ENCODE measurements at places on chromosomes 4 and X. TPM values are rescaled to one million over a fixed set of nuclear protein-coding genes. Genes with fewer than 3 reads are reported as not detected.
A peak's percentile ranks its signal among the peaks of the same experiment; 100 is the strongest.

DNA sequence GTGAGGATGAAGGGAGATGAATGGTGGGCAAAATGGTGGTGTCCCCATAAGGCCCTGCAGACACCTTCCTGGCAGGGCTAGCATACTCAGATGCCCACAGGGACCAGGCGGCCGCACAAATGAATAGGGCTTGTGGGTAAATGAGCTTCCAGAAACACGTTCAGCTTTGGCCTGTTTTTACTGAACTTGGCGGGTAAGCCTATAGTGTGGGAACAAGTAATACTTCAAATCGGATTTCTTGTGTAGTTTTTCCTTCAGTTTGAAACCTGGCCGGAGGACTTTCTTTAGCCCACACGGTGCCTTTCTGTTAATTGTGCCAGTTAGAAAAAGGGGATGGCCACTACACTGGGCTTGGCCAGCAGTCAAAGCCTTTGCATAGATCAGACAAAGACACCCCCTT lies 22.8 kb downstream of the SMS start:
- DNase-seq: no peak

GRCh38 chr4:68344049-68344448 lies 5.8 kb downstream of the YTHDC1 start:
- no peak for DNase-seq

The DKK2 gene
- not detected for total RNA-seq

DNA sequence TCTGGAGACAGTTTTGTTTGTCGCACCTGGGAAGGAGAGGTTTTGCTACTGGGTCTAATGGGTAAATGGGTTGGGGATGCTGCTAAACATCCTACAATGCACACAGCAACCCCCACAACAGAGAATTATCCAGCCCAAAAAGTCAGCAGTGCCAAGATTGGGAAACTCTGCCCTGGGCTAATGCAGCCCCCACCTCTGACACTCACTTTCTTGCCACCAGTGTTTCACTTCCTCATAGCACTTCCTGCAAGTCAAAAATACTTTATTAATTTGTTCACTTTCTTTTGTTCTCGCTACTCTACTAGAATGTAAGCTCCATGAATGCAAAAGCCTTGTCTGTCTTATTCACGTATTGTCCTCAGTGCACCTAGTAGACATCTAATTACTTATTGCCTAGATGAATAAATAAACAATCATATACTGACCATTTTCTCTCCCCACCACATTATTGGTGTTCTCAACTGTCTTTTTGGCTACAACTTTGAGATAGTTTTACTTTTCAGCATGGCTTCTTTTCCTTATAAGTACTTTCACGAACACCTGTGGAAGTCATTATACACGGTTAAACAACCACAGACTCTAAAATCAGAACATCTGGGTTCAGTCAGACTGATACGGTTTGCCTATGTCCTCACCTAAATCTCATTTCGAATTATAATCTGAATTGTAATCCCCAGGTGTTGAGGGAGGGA lies 82.0 kb upstream of the PITX2 start:
- no peak for DNase-seq

DNA sequence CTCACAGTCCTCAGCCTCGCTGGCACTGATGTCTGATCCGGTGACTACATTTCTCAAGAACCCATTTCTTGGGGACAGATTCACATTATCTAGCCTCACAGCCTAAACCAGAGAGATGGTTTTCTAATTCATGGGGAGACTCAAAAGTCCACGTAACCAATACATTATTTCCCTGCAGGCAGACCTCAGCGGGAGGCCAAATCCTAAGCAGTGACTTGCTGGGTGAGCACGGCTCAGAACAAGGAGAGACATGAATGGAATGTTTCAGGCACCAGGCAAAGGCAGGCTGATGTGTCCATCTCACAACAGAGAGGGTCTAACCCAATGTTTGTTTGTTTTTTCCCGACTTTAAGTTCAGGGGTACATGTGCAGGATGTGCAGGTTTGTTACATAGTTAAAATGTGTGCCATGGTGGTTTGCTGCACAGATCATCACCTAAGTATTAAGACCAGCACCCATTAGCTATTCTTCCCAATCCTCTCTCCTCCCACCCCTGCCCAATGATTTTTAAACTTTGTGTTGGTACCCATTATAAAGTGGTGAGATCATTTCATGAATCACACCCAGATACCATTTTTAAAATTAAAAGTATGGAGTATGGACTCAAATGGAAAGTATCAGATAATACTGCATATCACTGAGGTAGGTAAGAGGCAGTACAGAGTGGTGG lies 53.3 kb downstream of the SCD5 start:
- peak; percentile 32 for DNase-seq

- DNase-seq: no peak
Observed at GRCh38 chr4:13922873-13923645, 295.5 kb upstream of the BOD1L1 start.

DNA sequence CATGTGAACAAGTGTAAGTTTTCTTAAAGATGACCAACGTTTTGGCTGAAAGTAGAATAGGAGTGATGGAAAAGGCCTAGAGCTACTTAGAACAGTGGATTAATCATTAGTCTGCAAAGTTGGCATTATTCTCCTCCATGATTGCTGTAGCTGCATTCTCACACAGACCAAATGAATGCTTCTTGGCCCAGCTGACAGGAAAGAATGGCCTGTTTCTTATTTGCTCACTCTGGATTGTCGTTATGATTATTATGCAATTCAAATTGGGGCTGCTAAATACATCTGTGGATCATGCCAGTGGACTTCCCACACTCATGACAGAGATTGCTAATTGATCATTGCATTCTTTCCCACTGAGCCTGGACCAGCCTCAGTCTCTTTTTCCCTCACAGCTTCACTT lies 285.0 kb downstream of the STIM2 start:
- no peak for DNase-seq

GRCh38 chr4:153326513-153326912 lies 18.0 kb upstream of the MND1 start:
- DNase-seq: no peak

The CABS1 gene
- total RNA-seq: not detected

- DNase-seq: no peak
Observed at GRCh38 chr4:138298431-138298830, 56.3 kb upstream of the SLC7A11 start.

The AMTN gene
- not detected for total RNA-seq

GRCh38 chrX:30570505-30570904 lies 7.1 kb downstream of the TASL start:
- DNase-seq: no peak

The NLRP2B gene
- not detected for total RNA-seq

GRCh38 chrX:2374086-2374485 lies 126.7 kb downstream of the DHRSX start:
- DNase-seq: no peak

The XKRX gene
- total RNA-seq: 0.04 TPM

- DNase-seq: no peak
Observed at GRCh38 chr4:105780176-105780575, 71.6 kb downstream of the GSTCD start.

GRCh38 chr4:5955201-5955821 lies 62.4 kb upstream of the CRMP1 start:
- no peak for DNase-seq

DNA sequence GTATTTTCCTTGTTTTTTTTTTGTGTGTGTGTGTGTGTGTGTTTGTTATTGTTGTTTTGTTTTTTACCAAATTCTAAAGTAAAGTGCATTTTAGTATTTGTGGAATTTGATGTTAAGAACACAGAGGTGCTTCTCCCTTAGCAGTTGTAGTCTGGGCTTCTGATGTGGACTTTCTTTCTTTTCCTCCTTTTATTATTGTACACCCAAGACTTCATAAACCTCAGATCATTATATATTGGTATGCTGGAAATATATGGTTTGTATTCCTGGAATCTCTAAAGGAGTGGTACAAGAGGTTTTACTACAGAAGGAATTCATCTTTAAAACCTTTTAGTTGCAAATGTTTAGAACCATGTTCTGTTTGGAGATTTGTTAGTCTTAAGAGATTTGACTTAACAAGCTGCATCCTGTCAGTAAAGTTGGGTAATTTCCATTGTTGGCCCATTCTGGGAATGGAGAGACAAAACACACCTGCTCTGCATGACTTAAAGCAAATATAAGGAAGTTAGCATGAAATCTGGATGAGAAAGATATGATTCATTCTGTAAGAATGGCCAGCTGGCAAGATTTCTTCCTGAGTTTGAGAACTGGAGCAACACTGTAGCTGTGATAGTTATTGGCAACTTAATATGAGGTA lies 64.0 kb downstream of the SMAD1 start:
- peak; percentile 91 for DNase-seq

GRCh38 chrX:69319376-69319775 lies 154.1 kb upstream of the PJA1 start:
- no peak for DNase-seq

GRCh38 chr4:35939751-35940150 lies 304.6 kb downstream of the ARAP2 start:
- DNase-seq: no peak

DNA sequence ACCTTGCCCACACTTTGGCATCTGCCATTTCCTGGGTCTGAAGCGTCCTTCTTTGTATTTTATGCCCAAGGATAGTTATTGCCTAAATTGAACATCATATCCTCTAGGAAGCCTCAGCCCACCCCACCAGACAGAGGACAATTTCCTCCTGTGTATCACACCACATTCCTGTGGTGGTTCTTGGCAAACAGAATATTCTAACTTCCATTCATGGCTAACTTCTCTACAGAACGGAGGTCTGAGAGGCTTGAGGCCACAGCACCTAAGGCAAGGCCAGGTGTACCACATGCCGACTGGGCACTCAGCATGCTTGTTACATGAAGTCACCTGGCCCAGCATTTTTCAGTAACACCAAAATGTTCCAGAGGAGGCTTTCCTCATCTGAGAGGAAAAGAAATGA lies 42.4 kb downstream of the CD99L2 start:
- DNase-seq: peak; percentile 16

The ZNF674 gene
- total RNA-seq: 3.8 TPM

- no peak for DNase-seq
Observed at GRCh38 chrX:153845842-153846241, 15.5 kb upstream of the PDZD4 start.

The ARAP2 gene
- total RNA-seq: 8.3 TPM

GRCh38 chr4:9927341-9928007 lies 93.8 kb downstream of the SLC2A9 start:
- DNase-seq: no peak

DNA sequence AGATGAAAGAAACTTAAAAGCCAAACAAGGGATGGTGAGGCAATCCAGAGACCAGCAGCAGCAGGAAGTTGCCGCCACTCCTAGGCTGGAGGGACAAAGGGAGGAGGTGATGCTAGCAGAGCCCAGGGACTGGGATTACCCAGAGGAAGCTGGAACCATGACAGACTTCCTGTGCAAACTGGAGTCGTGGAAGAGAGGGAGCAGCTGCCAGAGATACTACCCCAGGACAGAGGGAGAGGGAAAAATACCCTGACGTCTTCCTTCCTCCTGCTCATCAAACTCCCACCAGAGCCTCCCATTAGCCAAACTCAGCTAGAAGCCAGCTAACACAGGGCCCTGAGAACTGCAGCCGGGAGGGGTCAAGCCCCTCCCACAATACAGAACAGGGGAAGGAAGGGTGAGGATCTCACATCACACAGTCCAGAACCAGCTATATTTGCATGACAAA lies 101.2 kb upstream of the KLF3 start:
- DNase-seq: no peak

DNA sequence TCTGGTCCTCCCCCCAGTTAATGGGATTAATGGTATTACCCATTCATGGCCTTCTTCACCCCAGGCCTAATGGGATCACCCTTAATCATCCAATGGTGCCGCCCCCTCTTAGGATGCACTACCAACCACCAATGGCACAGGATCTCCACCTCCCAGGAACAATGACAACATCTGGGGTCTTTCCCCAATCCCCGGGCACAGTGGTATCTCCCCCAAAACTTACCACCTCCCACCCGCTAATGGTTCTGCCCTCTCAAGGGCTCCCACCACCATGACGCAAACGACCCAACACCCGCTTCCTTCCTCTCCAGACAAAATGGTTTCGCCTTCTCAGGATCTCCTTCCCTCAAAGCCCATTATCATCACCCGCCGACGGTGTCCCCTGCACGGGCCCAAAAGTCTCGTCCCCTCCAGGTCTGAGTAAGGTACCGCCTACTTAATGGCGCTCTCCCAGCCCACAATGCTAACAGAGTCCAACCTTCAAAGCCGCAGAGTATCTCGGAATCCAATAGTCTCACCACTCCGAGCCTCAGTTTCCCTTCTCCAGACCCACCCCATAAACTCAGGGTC lies 458 bp downstream of the GRIPAP1 start:
- no peak for DNase-seq

DNA sequence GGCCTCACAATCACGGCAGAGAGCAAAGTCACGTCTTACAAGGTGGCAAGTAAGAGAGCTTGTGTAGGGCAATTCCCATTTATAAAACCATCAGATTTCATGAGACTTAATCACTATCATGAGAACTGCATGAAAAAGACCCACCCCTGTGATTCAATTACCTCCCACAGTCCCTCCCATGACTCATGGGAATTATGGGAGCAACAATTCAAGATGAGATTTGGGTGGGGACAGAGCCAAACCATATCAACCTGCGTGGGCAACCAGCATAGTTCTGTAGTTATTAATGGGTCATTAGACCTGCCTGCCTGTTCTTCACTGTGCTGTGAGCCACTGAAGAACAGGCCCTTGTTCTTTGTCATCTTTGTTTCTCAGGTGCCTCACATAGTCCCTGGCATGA lies 593.7 kb upstream of the BOD1L1 start:
- DNase-seq: no peak

GRCh38 chrX:133922390-133922771 lies 63.0 kb downstream of the GPC3 start:
- no peak for DNase-seq

GRCh38 chr4:48660347-48660746 lies 119.7 kb downstream of the FRYL start:
- no peak for DNase-seq

DNA sequence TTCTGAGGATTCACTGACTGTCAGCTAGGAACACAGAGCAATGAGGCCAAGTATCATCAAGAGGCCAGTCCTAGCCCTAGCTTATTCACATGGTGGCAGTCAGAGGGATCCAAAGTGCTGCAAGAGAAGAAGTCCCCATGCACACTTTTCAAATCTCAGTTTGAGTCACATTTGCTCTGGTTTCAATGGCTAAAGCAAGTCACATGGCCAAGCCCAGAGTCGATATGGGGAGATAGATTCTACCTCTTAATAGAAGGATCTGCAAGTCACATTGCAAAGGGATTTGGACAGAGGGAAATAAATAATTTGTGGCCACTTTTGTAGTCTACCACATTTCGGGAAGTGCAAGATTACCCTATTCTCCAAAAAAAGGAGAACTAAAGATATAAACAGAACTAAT lies 3.7 kb upstream of the LCORL start:
- no peak for DNase-seq

DNA sequence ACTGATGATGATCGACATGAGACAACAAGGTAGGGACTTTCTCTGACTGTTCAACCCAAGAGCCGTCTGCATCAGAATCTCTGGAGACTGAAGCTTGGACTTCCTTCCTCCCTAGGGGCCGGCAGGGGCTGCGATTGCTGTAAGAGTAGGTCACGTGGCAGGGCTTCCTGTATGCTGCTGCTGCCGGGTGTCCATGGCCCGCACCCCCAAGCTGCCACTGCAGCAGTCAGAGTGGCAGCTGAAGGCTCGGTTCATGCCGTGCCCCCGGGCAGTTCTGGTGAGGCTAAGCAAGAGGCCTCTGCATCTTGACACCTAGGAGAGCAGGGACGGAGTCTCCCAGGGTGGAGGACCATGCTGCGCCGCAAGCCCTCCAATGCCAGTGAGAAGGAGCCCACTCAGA lies at the start of gene SASH3:
Gene SASH3, plus strand, starts transcription at position 203 of the 400 bp plus-strand sequence. Its CDS starts 149 bp downstream, at position 352.
- no peak for DNase-seq

GRCh38 chrX:148610328-148610698 lies 109.9 kb downstream of the AFF2 start:
- no peak for DNase-seq

The RRAGB gene
- 25.2 TPM for total RNA-seq

GRCh38 chr4:139295206-139295941 lies 5.9 kb upstream of the NAA15 start:
- DNase-seq: peak; percentile 61
